ENCODE measurements at places on chromosomes 12 and 14. TPM values are rescaled to one million over a fixed set of nuclear protein-coding genes. Genes with fewer than 3 reads are reported as not detected.

DNA sequence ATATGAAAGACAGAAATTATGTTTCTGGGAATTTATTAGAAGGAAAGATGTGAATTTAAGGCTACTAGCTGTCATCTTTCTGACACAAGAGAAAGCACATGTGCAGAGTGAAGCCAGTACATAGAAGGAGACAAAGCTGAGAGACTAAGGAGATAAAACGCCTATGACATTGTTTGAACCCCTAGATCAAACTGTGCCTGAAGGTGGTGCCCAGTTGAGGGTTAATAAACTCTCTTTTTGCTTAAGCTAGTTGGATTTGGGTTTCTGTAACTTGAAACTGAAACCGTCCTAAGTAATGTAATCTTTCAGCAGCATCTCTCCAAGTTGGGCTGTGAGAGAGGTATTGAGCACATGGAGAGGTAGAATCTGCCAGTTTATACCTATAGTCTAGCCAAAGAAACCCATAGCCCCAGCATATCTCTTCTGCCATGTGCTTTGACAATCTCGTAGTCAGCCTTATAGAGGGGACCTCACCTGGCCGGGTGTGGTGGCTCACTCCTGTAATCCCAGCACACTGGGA is 84.2 kb downstream of the LRRC74A start:
- no peaks in the 10 kb centered on the region for H3K27me3 ChIP-seq
- peaks cover 23% of the 10 kb centered on the region for H3K4me1 ChIP-seq
- H3K27ac ChIP-seq = no peak overlapping the region
- H3K36me3 ChIP-seq = no peaks in the 10 kb centered on the region

GRCh38 chr12:15634010-15634683 is 155.0 kb downstream of the EPS8 start:
- H3K27ac ChIP-seq = no peak overlapping the region
- no peaks in the 10 kb centered on the region for H3K36me3 ChIP-seq
- no peak overlapping the region for H3K4me3 ChIP-seq
- peaks cover 4% of the 10 kb centered on the region for H3K4me1 ChIP-seq

- no peaks in the 10 kb centered on the region for H3K27me3 ChIP-seq
- DNase-seq = no peak
- H3K4me3 ChIP-seq = no peak overlapping the region
- H3K36me3 ChIP-seq = peaks cover 3% of the 10 kb centered on the region
- no peak overlapping the region for H3K27ac ChIP-seq
- no peaks in the 10 kb centered on the region for H3K4me1 ChIP-seq
Measured at GRCh38 chr14:55665067-55665675, 85.2 kb downstream of the KTN1 start.

DNA sequence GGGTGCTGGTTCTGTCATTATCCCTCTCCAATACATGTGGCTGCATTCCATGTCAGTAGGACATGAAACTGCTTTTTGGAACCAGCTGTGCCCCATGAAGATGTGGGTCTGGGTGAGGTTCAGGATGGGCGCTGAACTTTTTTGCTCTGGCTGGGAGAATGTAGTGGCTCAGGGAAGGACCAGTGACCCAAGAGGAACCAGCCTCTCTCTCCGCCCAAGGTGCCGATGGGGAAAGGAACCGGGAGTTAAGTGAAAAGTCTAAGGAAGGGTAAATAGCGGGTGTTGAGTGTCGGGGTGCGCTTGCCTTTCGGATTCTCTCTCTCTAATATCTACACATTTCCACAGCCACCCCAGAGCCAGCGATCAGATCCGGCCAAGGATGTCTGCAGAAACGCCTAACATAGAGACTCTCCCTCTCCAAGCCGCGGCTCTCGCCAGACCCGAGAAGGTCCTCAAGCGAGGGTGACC is 7.8 kb downstream of the ARHGEF25 start:
- peaks cover 24% of the 10 kb centered on the region for H3K4me1 ChIP-seq
- no peaks in the 10 kb centered on the region for H3K36me3 ChIP-seq
- no peak overlapping the region for H3K27ac ChIP-seq
- no peak overlapping the region for H3K4me3 ChIP-seq
- H3K27me3 ChIP-seq = no peaks in the 10 kb centered on the region
- no peak for DNase-seq

DNA sequence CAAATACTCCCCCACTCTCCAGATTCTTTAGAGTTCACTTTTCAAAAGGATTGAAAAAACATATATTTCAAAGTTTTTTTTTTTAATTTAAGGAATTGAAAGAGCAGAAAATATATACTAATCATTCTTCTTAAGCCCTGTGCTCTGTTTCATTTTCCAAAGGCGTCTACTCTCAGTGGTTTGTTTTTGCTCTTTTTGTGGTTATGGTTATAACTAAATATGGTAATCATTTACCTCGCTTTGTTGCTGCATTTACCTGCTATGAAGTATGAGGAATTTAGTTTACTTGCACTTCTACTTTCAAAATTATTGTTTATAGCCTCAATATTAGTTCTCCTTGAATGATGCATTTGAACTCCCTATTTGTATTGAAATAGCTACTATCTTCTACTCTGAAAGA is 55.9 kb upstream of the LRRK2 start:
- H3K36me3 ChIP-seq = no peaks in the 10 kb centered on the region
- no peaks in the 10 kb centered on the region for H3K4me1 ChIP-seq
- no peaks in the 10 kb centered on the region for H3K27me3 ChIP-seq
- no peak overlapping the region for H3K4me3 ChIP-seq
- no peak for DNase-seq

DNA sequence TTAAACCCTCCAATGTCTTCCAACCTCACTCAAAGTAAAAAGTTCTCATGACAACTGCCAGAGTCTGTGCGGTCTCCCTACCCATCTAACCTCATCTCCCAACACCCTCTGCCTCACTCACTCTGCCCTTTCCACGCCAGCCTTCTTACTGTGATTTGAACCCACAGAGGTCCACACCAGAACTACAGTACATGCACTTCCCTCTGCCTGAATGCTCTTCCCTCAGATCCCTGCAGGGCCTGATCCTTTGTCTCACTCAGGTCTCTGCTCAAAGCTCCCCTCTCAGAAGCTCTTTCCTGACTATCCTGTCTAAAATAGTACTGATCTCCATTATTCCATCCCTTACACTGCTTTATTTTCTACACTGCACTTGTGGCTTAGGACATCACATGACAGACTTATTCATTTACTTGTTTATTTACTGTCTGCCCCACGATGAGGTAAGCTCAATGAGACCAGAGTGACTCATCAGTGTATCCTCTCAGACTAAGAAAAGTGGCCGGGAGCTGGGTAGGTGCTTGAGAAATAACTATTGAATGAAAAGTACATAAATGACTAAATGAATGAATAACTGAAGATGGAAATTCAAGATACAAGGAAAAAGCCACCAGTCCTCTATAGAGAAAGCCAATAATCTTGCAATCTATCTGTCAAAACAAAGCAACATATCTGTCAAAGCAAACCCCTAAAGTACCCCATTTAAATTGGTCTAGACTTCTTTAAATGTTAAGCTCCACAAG is 17.1 kb downstream of the POMT2 start:
- DNase-seq = no peak
- H3K27me3 ChIP-seq = no peaks in the 10 kb centered on the region
- H3K4me3 ChIP-seq = no peak overlapping the region
- peak overlapping the region; percentile 46 for H3K27ac ChIP-seq
- no peaks in the 10 kb centered on the region for H3K36me3 ChIP-seq
- H3K4me1 ChIP-seq = peaks cover 5% of the 10 kb centered on the region

GRCh38 chr14:102055181-102055901 is 31.5 kb downstream of the HSP90AA1 start:
- no peak overlapping the region for H3K4me3 ChIP-seq
- no peak for DNase-seq
- no peak overlapping the region for H3K27ac ChIP-seq
- H3K36me3 ChIP-seq = peaks cover 32% of the 10 kb centered on the region
- H3K27me3 ChIP-seq = no peaks in the 10 kb centered on the region
- H3K4me1 ChIP-seq = no peaks in the 10 kb centered on the region

DNA sequence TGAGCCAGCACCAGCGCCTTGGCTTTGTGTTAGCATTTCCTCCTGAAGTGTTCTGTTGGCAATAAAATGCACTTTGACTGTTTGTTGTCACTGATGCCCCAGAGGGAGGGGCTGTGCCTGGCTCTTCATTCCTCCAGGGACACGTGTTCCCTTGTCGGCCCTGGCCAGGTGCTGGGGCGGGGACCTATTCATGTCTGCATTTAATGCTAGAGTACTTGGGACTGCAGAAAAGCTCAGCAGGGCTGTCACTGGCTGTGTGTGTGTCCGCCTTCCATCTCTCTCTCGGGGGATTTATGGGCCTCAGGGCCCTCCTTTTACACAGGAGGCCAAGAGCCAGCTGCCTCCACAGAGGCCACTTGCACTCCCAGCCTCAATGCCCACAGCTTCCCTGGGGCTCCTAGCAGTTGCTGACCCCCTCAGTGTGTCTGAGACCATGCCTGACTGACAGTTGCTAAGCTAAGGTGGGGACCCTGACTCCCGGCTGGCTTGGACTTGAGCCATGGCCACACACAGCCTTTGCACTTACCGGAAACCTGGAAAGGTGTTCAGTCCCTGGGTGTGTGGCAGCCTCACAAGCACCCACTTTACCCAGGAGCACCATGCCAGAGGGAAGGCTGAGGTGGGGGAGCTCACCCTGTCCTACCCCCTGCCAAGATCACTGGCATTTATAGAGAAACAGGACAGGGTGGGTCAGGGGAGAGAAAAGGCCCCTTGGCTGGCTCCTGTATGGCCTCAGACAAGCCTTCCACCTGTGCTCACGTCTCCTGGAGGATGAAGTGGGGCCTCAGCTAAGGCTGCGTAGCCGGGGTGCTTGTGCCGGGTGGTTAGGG is 27.8 kb downstream of the HIP1R start:
- H3K27me3 ChIP-seq = no peaks in the 10 kb centered on the region
- peaks cover 38% of the 10 kb centered on the region for H3K36me3 ChIP-seq
- peaks cover 29% of the 10 kb centered on the region for H3K4me1 ChIP-seq
- H3K4me3 ChIP-seq = no peak overlapping the region

The A2M gene
- 447 TPM for total RNA-seq

Data from upper lobe of left lung (tissue), 6 donors.